CD4-positive, alpha-beta T cell treated with Interleukin-6 at 100 ng/mL for 8 hours (primary cell): ENCODE measurements at places on chromosomes 12 and 14.

- DNase-seq, result peak; percentile 6
Measured at GRCh38 chr14:22147716-22148115, 441.3 kb downstream of the DAD1 start.

DNA sequence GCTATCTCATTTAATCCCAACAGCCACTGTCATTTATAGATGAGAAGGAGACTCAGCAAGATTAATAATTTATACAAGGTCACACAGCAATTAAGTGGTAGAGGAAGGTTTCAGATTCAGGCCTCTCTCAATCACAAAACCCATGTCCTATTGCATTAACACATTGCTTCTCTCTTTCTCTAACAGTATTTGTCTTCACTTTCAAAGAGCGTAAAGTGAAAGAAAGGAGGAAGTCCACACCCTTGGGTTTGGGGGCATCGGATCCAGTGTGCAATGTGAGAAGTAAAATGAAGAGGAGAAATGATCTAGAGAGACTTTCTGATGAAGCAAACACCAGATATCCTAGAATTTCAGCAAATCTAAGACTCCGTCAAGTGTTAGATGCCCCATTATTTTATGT, 7.0 kb upstream of the VRK1 start:
- DNase-seq, result no peak

- DNase-seq, result no peak
Measured at GRCh38 chr14:54804538-54805041, 98.0 kb downstream of the GCH1 start.

GRCh38 chr14:22226381-22226780, 362.6 kb downstream of the DAD1 start:
- peak; percentile 37 for DNase-seq

DNA sequence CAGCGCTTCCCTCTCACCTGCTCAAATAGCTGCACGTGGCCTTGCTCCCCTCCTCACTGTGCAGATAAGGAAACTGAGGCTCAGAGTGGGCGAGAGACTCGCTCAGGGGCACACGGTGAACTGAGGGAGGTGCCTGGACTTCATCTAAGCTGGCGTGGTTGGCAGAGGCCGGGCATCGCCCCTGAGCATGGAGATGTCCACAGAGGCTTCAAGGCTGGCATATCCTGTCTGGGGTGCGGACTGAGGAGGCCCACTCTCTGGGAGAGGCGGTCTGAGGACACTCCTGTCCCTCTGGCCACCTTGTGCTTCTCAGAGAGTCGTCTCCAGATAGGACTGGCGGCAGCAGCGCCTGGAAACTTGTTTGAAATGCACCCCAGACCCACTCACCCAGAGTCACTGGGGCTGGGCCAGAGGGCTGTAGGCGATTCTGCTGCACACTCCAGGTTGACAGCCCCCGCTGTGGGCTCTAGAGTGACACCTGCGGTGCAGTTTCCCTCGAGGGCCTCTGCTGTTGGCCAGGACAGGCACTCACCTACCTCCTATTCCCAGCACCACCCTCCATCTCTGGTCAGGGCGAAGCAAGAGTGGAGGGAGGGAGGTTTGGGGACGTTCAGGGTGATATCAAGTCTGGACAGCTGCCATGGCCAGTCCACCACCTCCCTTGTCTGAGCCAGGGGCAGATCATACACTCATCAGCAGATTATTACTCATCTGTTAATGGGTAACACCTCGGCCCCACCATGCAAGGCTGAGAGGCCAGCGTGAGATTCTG, 11.2 kb upstream of the LBHD2 start:
- no peak for DNase-seq

DNA sequence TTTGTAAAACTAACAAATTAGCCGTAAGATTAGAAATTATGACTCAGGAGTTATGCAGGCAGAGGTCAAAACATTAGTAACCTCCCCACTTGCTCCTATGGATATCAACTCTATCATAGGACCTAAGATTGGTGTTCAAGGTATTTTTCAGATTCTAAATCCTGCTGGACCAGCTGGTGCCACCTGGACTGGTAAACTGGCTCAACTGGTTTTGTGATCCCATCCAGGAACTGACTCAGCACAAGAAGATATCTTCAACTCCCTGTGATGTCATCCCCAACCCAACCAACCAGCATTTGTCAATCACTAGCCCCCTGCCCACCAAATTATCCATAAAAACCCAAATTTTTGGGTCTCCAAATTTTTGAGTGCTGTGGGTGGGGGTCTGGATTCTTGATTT, 98.1 kb upstream of the OR4E1 start:
- no peak for DNase-seq

DNA sequence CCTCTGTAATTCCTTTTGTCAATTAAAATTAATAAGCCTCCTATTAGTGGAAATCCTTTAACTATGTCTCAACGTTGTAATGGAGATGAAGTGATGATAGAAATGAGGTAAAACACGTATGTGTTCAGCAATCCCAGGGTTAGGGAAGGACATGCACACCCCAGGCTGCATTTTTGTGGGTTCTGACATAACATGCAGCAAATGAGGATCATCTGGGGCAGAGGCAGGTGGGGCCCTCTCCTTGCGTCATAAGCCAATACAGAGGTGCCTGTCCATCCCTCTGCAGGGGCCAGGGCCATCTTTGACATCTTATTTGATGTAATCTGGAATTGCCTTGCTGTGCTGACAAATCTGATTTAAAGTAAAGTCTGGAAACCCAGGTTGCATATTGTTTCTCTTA, 73.2 kb downstream of the MYRFL start:
- DNase-seq, result no peak

GRCh38 chr14:54332490-54332889, 64.3 kb upstream of the CDKN3 start:
- no peak for DNase-seq

- no peak for DNase-seq
Measured at GRCh38 chr14:50829489-50830043, 1.4 kb downstream of the NIN start.

- no peak for DNase-seq
Measured at GRCh38 chr12:82299319-82300025, 58.7 kb downstream of the CCDC59 start.

- DNase-seq, result no peak
Measured at GRCh38 chr12:65434737-65435136, 156.3 kb downstream of the MSRB3 start.

- DNase-seq, result no peak
Measured at GRCh38 chr12:49827051-49827400, 1.2 kb downstream of the NCKAP5L start.

GRCh38 chr12:12745576-12746211, 28.5 kb downstream of the CDKN1B start:
- no peak for DNase-seq

- DNase-seq, result no peak
Measured at GRCh38 chr12:116697305-116697704, 40.6 kb downstream of the SPRING1 start.

DNA sequence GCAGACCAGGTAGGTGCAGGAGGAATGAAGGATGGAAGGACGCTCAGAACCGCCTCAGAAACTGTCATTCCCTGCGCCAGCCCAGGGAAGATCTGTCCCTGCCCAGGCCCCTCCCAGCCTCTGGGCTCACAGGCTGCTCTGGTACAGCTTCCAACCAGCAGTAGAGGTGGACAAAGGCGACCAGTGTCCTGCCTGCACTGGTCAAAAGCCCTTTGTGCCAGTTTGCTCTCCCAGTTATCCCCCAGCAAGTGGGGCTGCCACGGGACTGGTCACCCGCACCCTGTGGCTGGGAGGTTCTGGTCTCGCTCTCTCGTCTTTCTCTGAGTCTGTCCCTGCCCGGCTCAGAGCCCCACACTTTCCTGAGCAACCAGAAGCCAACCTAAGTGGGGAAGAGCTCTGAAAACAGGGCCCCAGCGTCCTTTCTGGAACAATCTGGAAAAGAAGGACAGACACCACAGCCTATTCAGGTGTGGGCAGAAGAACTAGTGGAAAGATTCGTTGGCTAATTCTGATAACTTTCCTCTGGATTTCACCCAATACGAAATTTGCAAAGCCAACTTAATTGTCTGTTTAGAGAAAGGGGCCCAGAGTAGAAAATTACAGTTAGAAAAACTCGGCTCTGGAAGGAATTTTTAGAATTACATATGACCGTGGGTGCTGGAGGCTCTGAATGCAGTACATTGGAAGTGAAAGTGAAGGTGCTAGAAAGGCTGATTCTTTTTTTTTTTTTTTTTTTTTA, 21.7 kb downstream of the SNRNP35 start:
- no peak for DNase-seq

DNA sequence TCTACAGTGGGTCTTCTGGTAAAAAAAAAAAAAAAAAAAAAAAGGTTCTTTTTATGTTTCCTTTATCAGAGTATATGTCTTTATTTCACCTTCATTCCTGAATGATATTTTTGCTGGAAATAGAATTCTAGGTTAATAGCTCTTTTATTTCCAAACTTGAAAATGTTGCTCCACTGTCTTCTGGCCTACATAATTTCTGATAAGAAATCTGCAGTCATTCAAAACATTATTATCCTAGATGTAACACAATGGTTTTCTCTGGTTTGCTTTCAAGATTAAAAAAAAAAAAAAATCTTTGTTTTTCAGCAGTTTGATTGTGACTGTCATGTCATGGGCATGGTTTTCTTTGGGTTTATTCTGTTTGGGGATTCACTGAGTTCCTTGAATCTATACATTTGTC, 19.5 kb downstream of the DCP1B start:
- DNase-seq, result no peak

DNA sequence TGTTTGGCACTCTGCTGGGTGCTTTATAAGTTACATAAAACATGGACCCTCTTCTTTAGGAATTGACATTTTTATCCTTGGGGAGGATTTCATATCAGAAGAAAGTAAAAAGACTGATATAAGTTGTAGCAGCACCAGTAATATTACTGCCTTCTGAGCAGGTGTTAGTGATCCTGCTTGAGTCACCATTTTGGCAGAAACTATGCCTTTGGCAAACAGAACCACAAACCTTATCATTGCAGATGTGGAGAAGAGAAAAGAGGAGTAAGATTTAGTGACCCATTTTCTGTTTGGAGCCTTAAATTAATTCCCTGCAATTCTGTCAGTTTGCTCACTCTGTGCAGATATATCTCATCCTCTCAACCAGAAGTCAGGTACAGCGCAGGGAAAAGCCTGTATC, 23.0 kb downstream of the ZNF410 start:
- DNase-seq, result no peak

DNA sequence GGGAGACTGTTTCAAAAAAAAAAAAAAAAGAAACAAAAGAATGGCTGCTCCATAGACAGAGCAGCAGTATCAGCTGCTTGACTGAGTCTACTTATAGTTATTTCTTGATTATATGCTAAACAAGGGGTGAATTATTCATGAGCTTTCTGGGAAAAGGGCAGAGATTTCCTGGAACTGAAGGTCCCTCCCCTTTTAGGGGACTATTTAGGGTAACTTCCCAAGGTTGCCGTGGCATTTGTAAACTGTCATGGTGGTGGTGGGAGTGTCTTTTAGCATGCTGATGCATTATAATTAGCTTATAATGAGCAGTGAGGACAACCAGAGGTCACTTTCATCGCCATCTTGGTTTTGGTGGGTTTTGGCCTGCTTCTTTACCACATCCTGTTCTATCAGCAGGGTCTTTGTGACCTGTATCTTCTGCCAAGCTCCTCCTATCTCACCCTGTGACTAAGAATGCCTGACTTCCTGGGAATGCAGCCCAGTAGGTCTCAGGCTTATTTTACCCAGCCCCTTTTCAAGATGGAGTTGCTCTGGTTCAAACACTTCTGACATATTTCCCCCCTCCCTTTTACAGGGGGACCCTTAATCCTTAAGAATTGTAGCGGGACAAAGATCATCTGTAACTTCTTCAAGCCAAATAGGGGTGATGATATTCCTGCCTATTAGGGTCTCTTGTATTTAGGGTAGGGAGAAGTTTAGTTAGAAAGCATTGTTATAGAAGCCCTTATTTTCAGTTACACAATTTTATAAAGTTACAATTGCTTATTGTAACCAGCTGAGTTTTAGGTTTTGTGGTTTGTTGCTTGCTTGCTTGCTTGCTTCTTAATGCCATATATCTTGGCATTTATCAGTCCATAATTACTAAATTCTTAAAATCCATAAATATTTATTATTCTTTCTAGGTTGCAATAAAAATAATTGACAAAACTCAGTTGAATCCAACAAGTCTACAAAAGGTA, 42.5 kb downstream of the MARK3 start:
- DNase-seq, result peak; percentile 16

- no peak for DNase-seq
Measured at GRCh38 chr12:75660107-75660530, 148.7 kb upstream of the KRR1 start.

- peak; percentile 64 for DNase-seq
Measured at GRCh38 chr12:50070314-50071060, 13.1 kb downstream of the ASIC1 start.

- DNase-seq, result no peak
Measured at GRCh38 chr12:56897844-56898361, 36.3 kb downstream of the SDR9C7 start.

- peak; percentile 49 for DNase-seq
Measured at GRCh38 chr14:100063314-100063941, 1.8 kb upstream of the EVL start.

- no peak for DNase-seq
Measured at GRCh38 chr12:62459976-62460375, 6.7 kb upstream of the MON2 start.

GRCh38 chr12:116661341-116661740, 76.5 kb downstream of the SPRING1 start:
- DNase-seq, result no peak

- DNase-seq, result no peak
Measured at GRCh38 chr14:93733631-93734030, 54.7 kb downstream of the PRIMA1 start.

GRCh38 chr12:14200598-14200997, 164.9 kb upstream of the ATF7IP start:
- no peak for DNase-seq

GRCh38 chr12:16154990-16155389, 122.5 kb downstream of the SLC15A5 start:
- no peak for DNase-seq

- no peak for DNase-seq
Measured at GRCh38 chr12:78418919-78419318, 445.7 kb upstream of the SYT1 start.

GRCh38 chr14:64074961-64075612, 219.1 kb downstream of the ESR2 start:
- no peak for DNase-seq

DNA sequence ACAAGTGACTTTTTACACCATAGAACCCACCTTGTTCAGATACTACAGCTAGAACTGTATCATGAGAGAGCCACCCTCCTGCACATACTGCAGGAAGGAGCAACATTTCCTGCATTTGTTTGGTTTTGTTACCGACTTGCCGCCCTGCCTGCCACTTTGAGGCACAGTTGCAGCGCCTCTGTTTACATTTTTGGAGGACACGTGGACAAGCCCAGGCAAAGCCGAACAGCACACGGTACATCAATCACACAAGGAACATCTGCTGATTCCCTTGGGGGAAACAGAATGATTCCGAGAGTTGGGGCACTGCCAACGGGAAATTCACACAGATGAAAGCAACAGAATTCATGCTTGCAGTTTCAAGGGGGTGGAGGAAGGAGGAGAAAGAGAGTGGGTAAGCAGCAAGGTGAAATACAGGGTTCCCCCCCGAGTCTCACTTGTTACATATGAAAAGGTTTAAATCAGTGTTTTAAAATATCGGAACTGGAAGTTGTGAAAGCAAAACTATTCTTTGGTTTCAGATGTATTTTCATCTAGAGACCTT, 110.7 kb downstream of the BTG1 start:
- peak; percentile 75 for DNase-seq

- DNase-seq, result no peak
Measured at GRCh38 chr12:72434999-72435398, 162.8 kb downstream of the TRHDE start.

GRCh38 chr12:103503546-103504480, 8.0 kb upstream of the C12orf42 start:
- DNase-seq, result peak; percentile 41

GRCh38 chr12:88472775-88473174, 107.5 kb downstream of the KITLG start:
- DNase-seq, result no peak

GRCh38 chr14:81990312-81990761, 456.7 kb upstream of the SEL1L start:
- peak; percentile 6 for DNase-seq
